Gastrocnemius medialis (tissue), 4 donors: ENCODE measurements at places on chromosomes 16 and 17. TPM values are rescaled to one million over a fixed set of nuclear protein-coding genes. Genes with fewer than 3 reads are reported as not detected.

The GINS2 gene
- total RNA-seq, result 0.33 TPM

The SLFN12L gene
- total RNA-seq, result not detected

The FBXW10 gene
- 0.56 TPM for total RNA-seq

The TSPOAP1 gene
- total RNA-seq, result 1.6 TPM

The TBC1D26 gene
- total RNA-seq, result 0.13 TPM

The SLC38A8 gene
- not detected for total RNA-seq

The SDK2 gene
- 0.07 TPM for total RNA-seq

The ACE gene
- 5.6 TPM for total RNA-seq

- H3K27ac ChIP-seq, result no peak overlapping the region
- H3K4me1 ChIP-seq, result peaks cover 3% of the 10 kb centered on the region
- peak overlapping the region; percentile 24 for H3K4me3 ChIP-seq
- H3K36me3 ChIP-seq, result no peaks in the 10 kb centered on the region
- no peaks in the 10 kb centered on the region for H3K27me3 ChIP-seq
- DNase-seq, result no peak
Observed at GRCh38 chr17:44911133-44912001, 3.9 kb downstream of the GFAP start.

GRCh38 chr17:39525801-39526506 is 64.7 kb downstream of the CDK12 start:
- H3K27me3 ChIP-seq, result no peaks in the 10 kb centered on the region
- no peak overlapping the region for H3K27ac ChIP-seq
- H3K4me3 ChIP-seq, result no peak overlapping the region
- no peaks in the 10 kb centered on the region for H3K4me1 ChIP-seq
- no peaks in the 10 kb centered on the region for H3K36me3 ChIP-seq
- DNase-seq, result no peak

GRCh38 chr16:50677351-50677750 is 3.8 kb downstream of the SNX20 start:
- no peak overlapping the region for H3K27ac ChIP-seq
- no peak overlapping the region for H3K4me3 ChIP-seq
- H3K4me1 ChIP-seq, result no peaks in the 10 kb centered on the region
- no peaks in the 10 kb centered on the region for H3K27me3 ChIP-seq

DNA sequence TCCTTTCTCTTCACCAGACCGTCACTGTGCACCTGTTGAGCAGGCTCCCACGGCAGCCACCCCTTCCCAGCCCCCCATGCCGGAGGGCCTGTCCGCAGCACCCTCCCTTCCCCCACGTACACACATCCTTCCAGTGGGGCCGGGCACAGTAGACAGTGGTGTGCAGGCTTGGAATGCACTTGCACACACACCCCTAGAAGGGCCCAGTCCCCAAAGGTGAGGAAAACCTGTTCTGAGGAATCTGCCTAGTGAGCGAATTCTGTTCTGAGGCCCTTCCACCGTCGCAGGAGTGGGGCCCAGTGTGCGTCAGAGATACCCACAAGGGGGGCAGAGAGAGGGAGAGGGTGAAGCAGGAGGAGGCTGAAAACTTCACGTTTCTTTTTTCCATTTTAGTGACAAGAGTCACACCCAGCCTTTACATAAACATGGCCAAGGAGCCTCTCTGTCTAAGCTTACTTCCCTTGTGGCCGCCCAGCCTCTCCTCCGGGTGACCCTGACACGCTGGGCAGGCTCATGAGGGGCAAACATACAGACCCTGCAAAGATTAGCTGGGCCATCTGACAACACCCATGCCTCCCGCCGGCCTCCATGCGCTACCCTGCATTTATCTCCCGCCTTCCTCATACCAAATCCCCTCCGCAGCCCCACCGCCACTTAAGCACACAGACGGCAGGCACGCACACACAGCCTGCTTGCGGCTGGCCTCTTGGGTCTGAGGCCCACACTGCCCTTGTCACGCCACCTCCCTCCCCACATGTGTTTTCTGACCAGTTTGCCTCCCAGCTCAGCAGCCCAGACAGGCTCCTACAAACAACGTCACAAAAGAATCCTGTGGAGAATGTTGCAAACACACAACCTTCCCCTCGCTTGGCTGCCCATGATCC is 1.8 kb downstream of the ZBTB4 start:
- no peaks in the 10 kb centered on the region for H3K36me3 ChIP-seq
- peak overlapping the region; percentile 100 for H3K27ac ChIP-seq
- no peaks in the 10 kb centered on the region for H3K27me3 ChIP-seq

GRCh38 chr16:26475596-26475995 is 591.1 kb upstream of the C16orf82 start:
- H3K36me3 ChIP-seq, result no peaks in the 10 kb centered on the region
- DNase-seq, result no peak
- no peaks in the 10 kb centered on the region for H3K27me3 ChIP-seq
- H3K4me3 ChIP-seq, result no peak overlapping the region
- no peaks in the 10 kb centered on the region for H3K4me1 ChIP-seq
- H3K27ac ChIP-seq, result no peak overlapping the region

- H3K4me1 ChIP-seq, result peaks cover 58% of the 10 kb centered on the region
- peak overlapping the region; percentile 35 for H3K27ac ChIP-seq
Observed at GRCh38 chr16:70422543-70422942, 16.4 kb downstream of the ST3GAL2 start.

DNA sequence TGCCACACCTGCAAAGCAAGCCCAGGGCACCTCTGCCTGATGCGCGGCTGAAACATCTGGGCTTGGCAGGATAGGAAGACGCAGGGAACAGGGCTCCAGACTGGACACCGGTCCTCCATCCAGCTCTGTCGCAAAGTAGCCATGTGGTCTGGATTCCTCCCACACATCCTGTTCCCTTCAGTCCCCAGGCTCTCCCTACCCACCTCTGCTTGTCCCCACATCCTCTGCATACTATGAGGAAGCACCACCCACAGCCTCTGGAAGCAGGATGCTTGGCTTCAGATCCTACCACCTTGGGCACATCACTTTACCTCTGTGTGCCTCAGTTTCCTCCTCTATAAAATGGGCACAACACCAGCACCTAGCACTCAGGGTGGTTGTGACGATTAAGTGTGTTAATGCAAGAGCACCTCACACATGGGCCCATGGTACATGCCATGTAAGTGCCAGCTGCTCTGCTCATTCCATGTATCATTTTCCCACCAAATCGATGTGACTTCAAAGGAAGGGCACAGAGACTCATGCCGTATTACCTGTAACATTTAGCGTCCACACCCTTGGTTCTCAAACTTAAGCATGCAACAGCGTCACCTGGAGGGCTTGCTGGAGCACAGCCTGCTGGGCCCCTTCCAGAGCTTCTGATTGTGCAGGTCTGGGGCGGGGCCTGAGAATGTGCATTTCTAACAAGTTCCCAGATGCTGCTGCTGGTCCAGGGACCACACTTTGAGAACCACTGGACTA is 138.6 kb upstream of the SDK2 start:
- H3K4me1 ChIP-seq, result no peaks in the 10 kb centered on the region
- DNase-seq, result no peak
- no peak overlapping the region for H3K27ac ChIP-seq
- H3K36me3 ChIP-seq, result no peaks in the 10 kb centered on the region
- H3K4me3 ChIP-seq, result no peak overlapping the region

GRCh38 chr16:22948603-22949368 is 134.8 kb downstream of the HS3ST2 start:
- no peaks in the 10 kb centered on the region for H3K27me3 ChIP-seq
- H3K36me3 ChIP-seq, result no peaks in the 10 kb centered on the region
- peak; percentile 31 for DNase-seq
- peaks cover 7% of the 10 kb centered on the region for H3K4me1 ChIP-seq

DNA sequence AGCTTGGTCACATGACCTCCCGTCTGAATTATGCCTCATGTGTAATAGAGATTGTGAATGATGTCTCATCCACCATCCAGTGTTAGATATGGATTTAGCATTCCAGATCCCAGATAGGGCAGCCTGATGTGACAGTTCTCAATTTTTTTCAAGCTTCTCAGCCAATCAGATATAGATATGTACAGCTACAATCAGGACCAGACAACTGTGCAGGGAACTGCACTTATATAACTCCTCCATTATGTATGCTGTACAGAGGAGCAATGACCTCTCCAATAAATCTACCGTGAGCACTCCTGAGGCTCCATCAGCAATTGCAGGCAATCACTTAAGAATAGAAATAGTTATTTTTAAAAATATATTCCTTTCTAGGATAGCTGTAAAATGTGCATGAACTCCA is 722.8 kb upstream of the SOX9 start:
- no peaks in the 10 kb centered on the region for H3K27me3 ChIP-seq
- no peak overlapping the region for H3K4me3 ChIP-seq
- no peaks in the 10 kb centered on the region for H3K4me1 ChIP-seq
- no peak for DNase-seq
- no peak overlapping the region for H3K27ac ChIP-seq
- H3K36me3 ChIP-seq, result no peaks in the 10 kb centered on the region

- no peaks in the 10 kb centered on the region for H3K4me1 ChIP-seq
- H3K27me3 ChIP-seq, result no peaks in the 10 kb centered on the region
- no peaks in the 10 kb centered on the region for H3K36me3 ChIP-seq
- H3K4me3 ChIP-seq, result no peak overlapping the region
- DNase-seq, result no peak
Observed at GRCh38 chr17:14214271-14214670, 22.4 kb downstream of the CDRT15 start.

DNA sequence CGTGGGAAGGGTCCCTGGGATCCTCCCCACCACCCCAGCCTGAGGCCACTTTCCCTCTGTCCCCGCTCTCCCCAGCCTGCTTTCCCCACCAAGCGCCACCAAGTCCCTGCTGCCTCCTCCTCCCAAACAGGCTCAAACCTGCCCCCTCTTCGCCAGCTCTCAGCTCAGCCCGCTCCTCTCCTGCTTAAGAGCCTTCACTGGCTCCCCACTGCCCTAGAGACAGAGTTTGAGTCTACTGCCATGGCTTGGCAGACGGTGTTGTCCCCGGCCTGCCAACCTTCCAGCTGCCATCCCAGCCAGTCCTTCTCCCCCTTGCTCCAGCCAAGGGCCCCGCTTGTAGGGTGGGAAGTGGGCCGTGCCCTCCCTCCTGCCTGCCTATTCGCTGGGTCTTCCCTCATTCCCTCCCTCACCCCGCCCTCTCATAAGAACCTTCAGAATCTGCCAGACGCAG is 11.1 kb downstream of the IL4R start:
- no peak for DNase-seq
- H3K36me3 ChIP-seq, result no peaks in the 10 kb centered on the region
- H3K27me3 ChIP-seq, result no peaks in the 10 kb centered on the region
- peaks cover 10% of the 10 kb centered on the region for H3K4me1 ChIP-seq
- no peak overlapping the region for H3K4me3 ChIP-seq

- no peaks in the 10 kb centered on the region for H3K36me3 ChIP-seq
- peaks cover 8% of the 10 kb centered on the region for H3K4me1 ChIP-seq
- no peak overlapping the region for H3K27ac ChIP-seq
- no peak for DNase-seq
- H3K4me3 ChIP-seq, result no peak overlapping the region
Observed at GRCh38 chr16:89253548-89254287, 36.2 kb downstream of the ZNF778 start.

GRCh38 chr17:62562656-62563055 is 64.8 kb upstream of the MRC2 start:
- H3K4me1 ChIP-seq, result no peaks in the 10 kb centered on the region
- no peaks in the 10 kb centered on the region for H3K36me3 ChIP-seq
- H3K27ac ChIP-seq, result no peak overlapping the region
- H3K4me3 ChIP-seq, result no peak overlapping the region
- no peaks in the 10 kb centered on the region for H3K27me3 ChIP-seq
- DNase-seq, result no peak

- H3K27me3 ChIP-seq, result no peaks in the 10 kb centered on the region
- no peak for DNase-seq
- no peaks in the 10 kb centered on the region for H3K36me3 ChIP-seq
- peaks cover 14% of the 10 kb centered on the region for H3K4me1 ChIP-seq
Observed at GRCh38 chr17:5304636-5305035, 22.6 kb downstream of the RABEP1 start.

DNA sequence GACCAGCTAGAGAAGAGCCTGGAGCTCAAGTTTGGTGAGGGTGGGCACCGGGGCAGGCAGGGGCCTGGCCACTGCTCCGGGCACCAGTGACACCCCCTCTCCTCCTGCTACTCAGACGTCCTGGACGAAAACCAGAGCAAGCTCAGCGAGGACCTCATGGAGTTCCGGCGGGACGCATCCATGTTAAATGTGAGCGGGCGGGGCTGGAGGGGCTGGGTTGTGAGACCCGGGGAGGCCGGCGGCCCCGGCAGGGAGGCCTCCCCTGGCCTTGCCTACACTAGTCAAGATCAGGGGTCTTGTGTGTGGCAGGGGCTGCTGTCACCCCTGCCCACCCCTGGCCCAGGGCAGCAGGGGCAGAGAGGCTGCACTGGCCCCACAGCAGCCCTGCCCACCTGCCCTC is 17.8 kb downstream of the TRAF7 start:
- H3K27me3 ChIP-seq, result no peaks in the 10 kb centered on the region
- H3K4me1 ChIP-seq, result peaks cover 6% of the 10 kb centered on the region
- no peak overlapping the region for H3K27ac ChIP-seq
- no peak overlapping the region for H3K4me3 ChIP-seq
- no peak for DNase-seq
- peaks cover 60% of the 10 kb centered on the region for H3K36me3 ChIP-seq

DNA sequence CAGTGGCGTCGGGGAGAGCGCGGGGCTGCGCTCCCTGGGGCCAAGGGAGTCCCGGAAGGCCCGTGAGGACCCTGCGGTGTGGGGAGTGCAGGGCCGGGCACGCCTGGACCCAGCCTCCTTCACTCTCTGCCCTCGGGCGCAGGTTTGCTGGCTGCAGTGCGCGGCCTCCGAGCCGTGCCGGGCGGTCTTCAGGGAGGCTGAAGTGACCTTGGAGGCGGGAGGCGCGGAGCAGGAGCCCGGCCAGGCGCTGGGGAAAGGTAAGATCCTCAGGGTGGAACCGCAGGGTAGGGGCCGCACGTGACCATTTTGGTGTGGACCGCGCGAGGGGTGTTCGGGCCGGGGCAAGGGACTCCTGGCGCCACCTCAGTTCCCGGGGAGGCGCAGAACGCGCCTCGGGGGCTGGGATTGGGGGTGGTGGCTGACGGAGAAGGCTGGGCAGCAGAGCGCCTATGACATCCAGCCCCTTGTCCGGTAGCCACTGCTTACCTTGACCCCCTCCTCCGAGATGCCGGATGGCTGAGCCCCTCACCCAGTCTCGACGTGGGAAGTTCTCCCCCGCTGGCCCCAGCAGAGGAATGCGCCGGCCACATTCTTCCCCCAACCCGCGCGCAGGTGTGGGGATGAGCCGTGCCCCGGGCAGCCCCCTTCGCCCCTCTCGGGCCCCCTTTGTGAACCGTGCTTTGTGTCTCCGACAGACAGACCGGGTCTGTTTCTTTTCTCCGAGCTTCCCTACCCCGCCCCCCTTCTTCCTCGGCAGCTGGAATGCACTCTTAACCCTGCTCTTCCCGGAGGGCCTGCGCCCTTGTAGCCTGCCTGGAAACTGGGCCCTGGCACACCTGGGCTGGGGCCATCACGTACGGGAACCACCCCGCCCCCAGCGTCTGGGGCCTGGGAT is 631 bp downstream of the CDH3 start:
- peaks cover 70% of the 10 kb centered on the region for H3K27me3 ChIP-seq
- DNase-seq, result no peak
- no peaks in the 10 kb centered on the region for H3K4me1 ChIP-seq
- no peak overlapping the region for H3K27ac ChIP-seq
- H3K4me3 ChIP-seq, result no peak overlapping the region

GRCh38 chr16:4884209-4884608 is 36.9 kb downstream of the UBN1 start:
- peaks cover 82% of the 10 kb centered on the region for H3K36me3 ChIP-seq
- no peak overlapping the region for H3K27ac ChIP-seq
- no peak overlapping the region for H3K4me3 ChIP-seq
- H3K4me1 ChIP-seq, result no peaks in the 10 kb centered on the region

GRCh38 chr17:77425791-77426641 is 285.2 kb downstream of the SEC14L1 start:
- peak overlapping the region; percentile 85 for H3K27ac ChIP-seq
- H3K36me3 ChIP-seq, result no peaks in the 10 kb centered on the region
- no peak overlapping the region for H3K4me3 ChIP-seq
- H3K4me1 ChIP-seq, result peaks cover 98% of the 10 kb centered on the region
- DNase-seq, result no peak
- H3K27me3 ChIP-seq, result no peaks in the 10 kb centered on the region
